Head of caudate nucleus (tissue), 42 donors: ENCODE measurements at places on chromosomes 5 and 9.

GRCh38 chr5:36285837-36286615 lies 15.7 kb downstream of the RANBP3L start:
- no peak for DNase-seq

DNA sequence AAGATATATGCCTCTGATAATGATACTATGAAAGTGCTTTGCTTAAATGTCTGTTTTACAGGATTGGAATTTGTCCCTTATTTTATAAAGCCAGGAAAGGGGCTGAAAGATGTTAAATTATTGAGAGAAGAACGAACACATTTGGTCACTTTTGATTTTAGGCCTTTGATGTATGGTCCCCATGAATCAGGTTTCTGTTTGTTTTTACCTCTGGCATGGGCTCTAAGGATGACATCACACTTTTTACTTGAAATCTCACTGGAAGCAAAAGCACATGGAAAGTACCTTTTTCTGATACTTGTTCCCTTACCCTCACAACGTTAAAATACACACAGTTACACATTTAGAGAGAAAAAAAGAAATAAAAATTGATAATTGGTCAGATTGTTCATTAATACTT lies 6.9 kb downstream of the OTULIN start:
- no peak for DNase-seq

DNA sequence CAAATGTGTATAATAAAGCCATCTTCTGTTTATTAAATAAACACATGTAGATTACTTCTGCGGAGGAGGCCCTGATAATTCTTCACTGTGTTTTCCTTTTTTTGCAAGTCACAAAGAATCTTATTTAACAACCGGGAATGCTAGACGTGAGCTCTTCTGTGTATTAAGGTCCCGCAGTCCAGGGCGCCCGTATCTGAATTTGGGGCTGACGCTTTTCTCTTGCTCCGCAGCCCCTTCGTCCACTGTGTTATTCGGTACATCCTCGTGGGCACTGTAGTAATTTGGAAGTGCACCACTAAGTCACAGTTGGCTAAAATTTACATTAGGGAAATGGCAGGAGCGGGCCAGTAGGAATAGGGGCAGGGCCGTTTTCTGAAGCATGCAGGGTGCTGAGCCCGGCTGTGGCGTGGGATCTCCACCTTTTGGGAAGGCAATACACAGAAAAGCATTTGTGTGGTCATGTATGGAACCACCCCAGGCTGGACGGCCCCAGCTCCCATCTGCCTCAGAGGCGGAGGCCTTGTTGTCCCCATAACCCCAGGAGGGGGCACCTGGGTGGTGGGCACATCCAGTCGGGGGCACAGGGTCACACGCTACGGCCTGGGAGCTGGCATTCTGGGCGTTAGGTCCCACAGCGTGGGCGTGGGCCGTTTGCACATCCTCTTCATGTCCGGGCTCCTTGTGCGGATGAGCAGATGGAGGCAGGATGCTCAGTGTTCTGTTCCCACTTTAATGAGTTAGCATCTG lies 258.7 kb upstream of the IRX4 start:
- DNase-seq, result no peak

DNA sequence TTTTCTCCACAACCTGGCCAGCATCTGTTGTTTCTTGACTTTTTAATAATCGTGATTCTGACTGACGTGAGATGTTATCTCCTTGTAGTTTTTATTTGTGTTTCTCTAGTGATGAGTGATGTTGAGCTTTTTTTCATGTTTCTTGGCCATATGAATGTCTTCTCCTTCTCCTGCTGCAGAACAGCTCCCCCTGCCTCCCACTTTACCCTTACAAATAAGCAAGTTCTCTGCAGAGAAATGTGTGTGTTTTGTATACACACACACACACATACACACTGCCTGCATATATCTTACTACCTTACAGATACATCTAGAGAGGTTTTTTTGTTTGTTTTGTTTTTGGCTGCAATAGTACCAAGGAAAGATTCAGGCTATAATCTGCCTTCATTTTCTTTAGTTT lies 88.7 kb upstream of the PHF24 start:
- DNase-seq, result no peak

GRCh38 chr5:139222346-139222745 lies 24.2 kb upstream of the SIL1 start:
- no peak for DNase-seq

DNA sequence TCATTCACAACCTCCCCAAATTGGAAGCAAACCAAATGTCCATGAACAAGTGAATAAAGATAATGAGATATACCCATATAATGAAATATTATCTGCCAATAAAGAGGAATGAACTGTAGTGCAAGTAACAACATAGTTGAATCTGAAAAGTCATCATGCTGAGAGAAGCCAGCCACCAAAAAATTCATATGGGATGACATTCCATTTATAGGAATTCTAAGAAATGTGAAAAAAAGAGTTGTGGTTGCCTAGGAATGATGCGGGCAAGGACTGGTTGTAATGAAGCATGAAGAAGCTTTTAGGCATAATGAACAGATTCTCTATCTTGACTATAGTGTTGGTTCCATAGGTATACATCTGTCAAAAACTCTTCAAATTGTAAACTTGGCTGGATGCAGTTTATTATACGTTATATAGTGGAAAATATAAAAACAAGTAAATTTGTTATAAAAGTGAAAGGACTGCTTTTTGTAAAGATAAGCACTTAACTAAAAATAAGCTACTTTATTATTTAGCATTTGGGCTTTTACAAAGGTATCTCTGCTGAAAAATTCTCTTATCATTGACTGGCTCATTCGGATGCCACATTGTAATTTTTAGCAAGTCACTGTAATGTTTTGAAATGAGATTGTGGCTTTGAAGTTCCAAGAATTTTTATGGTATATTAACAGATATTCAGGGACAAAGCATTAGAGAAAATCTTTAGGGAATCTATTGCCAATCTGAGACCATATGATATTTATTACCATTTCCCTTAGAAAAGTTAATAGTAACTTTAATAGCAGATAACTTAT lies 21.2 kb upstream of the TTC23L start:
- no peak for DNase-seq

DNA sequence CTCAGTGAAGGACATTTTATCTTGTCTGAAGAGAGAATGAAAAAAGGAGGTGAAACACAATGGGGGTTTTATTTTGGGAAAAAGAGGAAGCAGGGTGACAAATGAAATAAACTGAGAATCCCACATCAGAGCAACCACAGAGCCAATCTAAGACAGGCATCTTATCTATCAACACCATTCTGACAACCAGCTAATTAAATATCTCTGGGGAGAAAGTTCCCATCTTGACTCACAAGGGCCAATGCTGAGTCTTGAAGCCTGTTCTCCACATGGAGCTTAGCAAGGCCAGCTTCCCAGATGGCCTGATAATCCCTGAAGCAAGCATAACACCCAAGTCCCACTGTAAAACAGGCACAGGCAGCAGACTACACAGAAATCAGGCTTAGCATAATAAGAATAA lies 30.4 kb downstream of the DPYSL3 start:
- DNase-seq, result no peak

DNA sequence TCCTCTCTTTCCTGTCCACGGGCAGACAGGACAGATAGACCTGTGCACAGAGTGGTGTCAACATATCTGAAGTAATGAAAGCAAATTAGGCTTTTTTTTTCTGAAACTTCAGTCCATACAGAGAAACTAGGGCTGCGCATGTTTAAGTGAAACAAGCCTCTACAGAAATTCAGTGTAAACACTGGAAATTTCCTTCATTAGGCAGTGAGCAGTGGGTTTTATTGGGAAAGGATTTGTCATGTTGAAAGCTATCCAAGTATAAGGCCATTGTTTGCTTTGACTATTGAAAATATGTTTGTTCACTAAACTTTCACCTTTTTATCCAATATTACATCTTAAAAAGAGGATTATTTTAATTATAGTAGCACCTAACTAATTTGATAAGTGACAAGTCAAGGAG lies 161.2 kb downstream of the AOPEP start:
- no peak for DNase-seq
